ENCODE measurements at places on chromosomes 5 and 9.

DNA sequence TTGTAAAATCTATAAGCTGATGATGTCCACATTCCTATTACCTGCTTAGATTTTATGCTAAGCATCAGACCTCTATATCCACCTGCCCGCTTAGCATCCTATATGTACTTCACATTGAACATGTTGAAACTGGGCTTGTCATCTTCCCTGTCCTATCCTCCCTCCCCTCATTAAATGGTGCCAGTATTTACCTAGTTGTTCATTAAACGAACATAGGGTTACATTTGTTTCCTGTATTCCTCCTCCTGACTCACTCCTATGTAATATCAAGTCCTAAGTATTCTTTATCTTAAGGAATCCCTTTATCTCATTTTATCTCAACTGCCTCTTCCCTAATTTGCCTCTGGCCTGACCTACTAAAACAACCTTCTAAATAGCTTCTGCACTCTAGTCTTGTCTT is 177.8 kb upstream of the MEF2C start:
- no peak for DNase-seq

DNA sequence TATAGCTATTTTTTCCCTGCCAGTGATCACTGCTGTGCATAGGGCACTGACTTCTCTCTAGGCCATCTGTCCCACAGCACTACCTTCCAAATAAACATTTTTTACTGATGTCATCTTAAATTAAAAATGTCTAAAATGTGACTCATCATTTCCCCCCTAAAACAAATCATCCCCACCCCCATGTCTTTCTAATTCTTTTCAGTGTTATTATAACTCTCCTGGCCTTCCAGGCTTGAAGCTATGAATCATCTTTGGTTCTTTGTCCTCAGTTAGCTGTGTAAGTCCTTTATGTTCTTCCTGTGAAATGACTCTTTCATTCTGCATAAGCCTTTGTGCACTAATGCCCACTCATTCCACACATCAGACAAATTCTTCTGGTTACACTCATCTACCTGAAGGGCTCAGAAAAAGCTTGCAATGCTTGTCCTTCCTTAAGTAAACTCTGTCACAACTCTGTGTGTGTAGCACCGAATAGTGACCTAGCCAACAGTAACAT is 78.1 kb downstream of the CFAP95 start:
- peak; percentile 95 for DNase-seq

- DNase-seq = no peak
Observed at GRCh38 chr5:7827610-7828009, 23.3 kb downstream of the CFAP90 start.

- no peak for DNase-seq
Observed at GRCh38 chr9:91220491-91221135, 141.1 kb downstream of the AUH start.

- no peak for DNase-seq
Observed at GRCh38 chr5:75510417-75510835, 1.0 kb downstream of the CERT1 start.

GRCh38 chr5:83973925-83974815 is 253.5 kb upstream of the HAPLN1 start:
- no peak for DNase-seq

DNA sequence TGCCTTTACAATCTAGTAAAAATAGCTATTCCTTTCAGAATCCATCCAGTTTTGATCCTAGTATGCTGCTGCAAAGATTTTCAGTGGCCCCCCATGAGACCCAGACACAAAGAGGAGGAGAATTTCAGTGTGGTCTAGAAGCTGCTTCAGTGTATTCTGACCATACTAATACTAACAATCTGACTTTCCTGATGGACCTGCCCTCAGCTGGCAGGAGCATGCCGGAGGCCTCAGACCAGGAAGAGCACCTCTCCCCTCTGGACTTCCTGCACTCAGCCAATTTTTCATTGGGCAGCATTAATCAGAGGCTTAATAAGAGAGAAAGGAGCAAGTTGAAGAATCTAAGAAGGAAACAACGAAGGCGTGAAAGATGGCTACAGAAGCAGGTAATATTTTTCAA is 48.5 kb downstream of the RNF180 start:
- DNase-seq = no peak

DNA sequence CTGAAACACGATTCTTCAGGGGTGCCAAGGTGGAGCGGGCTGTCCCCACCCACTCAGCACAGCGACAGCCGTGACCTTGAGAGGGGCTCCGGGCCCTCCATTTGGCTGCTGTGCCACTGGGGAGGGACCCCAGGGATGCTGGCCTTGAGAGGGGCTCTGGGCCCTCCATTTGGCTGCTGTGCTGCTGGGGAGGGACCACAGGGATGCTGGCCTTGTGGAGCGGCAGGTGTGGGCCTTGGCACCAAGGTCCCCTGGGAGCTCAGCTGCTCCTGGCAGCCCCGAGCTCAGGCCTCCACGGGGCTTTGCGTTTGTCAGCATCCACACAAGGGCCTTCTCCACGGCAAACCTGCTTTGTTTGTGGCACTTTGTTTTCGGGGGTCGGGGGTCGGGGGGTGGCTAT is 137.6 kb upstream of the LPCAT1 start:
- no peak for DNase-seq

DNA sequence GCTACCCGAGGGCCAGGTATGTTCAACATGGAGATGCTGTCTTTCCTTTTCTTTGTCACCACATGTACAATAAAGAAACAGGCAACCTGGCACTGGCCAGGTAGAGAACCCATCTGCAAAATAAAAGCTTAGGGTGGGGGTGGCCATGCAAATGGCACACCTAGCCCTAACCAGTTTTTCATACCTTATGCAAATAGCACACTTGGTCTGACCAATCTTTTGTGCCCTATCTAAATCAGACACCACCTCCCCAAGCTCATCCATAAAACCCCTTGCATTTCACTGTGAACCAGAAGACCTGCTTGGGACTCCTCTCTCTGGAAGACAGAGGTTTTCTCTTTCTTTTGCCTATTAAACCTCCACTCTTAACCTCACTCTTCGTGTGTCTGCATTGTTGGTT is 33.9 kb downstream of the JAKMIP2 start:
- no peak for DNase-seq
